ENCODE measurements at places on chromosomes 3 and 15. TPM values are rescaled to one million over a fixed set of nuclear protein-coding genes. Genes with fewer than 3 reads are reported as not detected.
A peak's percentile ranks its signal among the peaks of the same experiment; 100 is the strongest.

- no peak overlapping the region for H3K4me3 ChIP-seq
- no peak overlapping the region for H3K27ac ChIP-seq
- H3K4me1 ChIP-seq = no peaks in the 10 kb centered on the region
Observed at GRCh38 chr3:111333642-111334041, 208.4 kb upstream of the CD96 start.

Gene CCK
- total RNA-seq = 50.7 TPM

- DNase-seq = no peak
- no peaks in the 10 kb centered on the region for H3K27me3 ChIP-seq
- no peaks in the 10 kb centered on the region for H3K36me3 ChIP-seq
- H3K4me1 ChIP-seq = no peaks in the 10 kb centered on the region
- H3K4me3 ChIP-seq = no peak overlapping the region
Observed at GRCh38 chr15:47908486-47908885, 191.2 kb downstream of the SEMA6D start.

DNA sequence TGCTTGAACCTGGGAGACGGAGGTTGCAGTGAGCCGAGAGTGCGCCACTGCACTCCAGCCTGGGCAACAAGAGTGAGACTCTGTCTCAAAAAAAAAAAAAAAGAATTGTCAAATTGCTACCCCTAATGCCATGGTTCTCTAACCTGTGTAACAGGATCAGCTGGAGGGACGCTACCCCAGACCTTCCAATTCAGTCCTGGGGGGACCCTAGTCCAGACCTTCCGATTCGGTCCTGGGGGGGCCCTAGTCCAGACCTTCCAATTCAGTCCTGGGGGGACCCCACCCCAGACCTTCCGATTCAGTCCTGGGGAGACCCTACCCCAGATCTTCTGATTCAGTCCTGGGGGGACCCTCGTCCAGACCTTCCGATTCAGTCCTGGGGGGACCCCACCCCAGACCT lies 29.8 kb upstream of the MUC20 start:
- no peak for DNase-seq
- no peaks in the 10 kb centered on the region for H3K27me3 ChIP-seq
- H3K27ac ChIP-seq = no peak overlapping the region
- H3K36me3 ChIP-seq = no peaks in the 10 kb centered on the region
- no peak overlapping the region for H3K4me3 ChIP-seq
- no peaks in the 10 kb centered on the region for H3K4me1 ChIP-seq

GRCh38 chr15:62520887-62521286 lies 355.8 kb upstream of the C2CD4B start:
- no peak overlapping the region for H3K27ac ChIP-seq
- DNase-seq = no peak
- no peaks in the 10 kb centered on the region for H3K27me3 ChIP-seq
- H3K4me1 ChIP-seq = no peaks in the 10 kb centered on the region
- H3K4me3 ChIP-seq = no peak overlapping the region
- H3K36me3 ChIP-seq = no peaks in the 10 kb centered on the region

- no peaks in the 10 kb centered on the region for H3K27me3 ChIP-seq
- peak within 1 kb of the TSS; percentile 84 for H3K27ac ChIP-seq
- peaks cover 16% of the 10 kb centered on the region for H3K4me1 ChIP-seq
- peak; percentile 62 for DNase-seq
- no peaks in the 10 kb centered on the region for H3K36me3 ChIP-seq
- peak within 1 kb of the TSS; percentile 54 for H3K4me3 ChIP-seq
Observed at GRCh38 chr3:52533623-52534280, at the start of gene NT5DC2. Gene NT5DC2, minus strand, starts transcription at chr3:52533857. Its CDS starts 120 bp downstream, at chr3:52533737.

DNA sequence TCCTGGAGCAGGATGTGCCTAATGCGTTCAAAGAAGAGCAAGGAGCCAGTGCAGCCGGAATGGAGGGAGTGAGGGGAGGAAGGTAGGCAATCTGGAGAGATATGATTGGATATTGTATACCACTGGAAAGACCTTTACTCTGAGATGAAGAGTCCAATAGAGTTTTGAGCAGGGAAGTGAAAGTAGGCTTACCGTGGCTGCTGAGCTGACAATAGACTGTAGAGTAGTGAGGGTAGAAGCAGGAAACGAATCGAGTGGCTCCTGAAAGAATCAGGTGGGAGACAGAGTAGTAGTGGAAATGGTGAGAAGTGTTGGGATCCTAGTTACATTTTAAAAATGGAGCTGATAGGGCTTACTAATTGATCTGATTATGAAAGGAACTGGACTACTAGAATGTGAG lies 51.8 kb upstream of the NUDT16 start:
- no peaks in the 10 kb centered on the region for H3K27me3 ChIP-seq
- no peak overlapping the region for H3K27ac ChIP-seq
- no peaks in the 10 kb centered on the region for H3K4me1 ChIP-seq
- no peak for DNase-seq

GRCh38 chr3:16828815-16829214 lies 55.9 kb upstream of the PLCL2 start:
- H3K27me3 ChIP-seq = no peaks in the 10 kb centered on the region
- no peaks in the 10 kb centered on the region for H3K36me3 ChIP-seq
- DNase-seq = no peak
- H3K4me1 ChIP-seq = no peaks in the 10 kb centered on the region
- H3K27ac ChIP-seq = no peak overlapping the region

DNA sequence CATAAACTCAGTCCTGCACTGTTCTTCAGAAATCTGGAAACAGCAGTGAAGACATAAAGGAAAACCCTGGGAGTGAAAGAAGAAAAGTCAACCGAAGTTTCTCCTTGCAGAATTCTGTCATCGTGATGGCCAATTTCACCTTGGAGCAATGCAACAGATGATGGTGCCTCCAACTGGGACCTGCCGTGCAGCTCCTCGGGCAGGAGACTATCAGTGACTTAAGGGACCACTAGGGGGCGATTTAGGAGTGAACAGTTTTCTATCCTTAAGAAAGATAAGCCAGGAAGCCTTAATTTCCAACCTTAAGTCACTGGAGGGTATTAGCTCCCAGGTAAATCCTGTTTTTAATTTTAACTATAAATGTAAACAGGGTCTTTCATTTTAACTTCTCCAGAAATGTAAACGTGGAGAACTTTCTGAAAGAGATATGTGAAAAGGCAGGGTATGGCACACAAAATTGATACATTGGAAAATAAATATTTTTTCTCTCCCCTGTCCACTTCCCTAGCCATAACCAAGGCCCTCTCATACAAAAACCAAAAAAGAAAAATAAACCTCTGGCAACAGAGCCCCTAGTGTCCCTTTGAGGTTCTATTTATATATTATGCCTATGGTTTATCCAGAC lies 116.3 kb downstream of the PDZRN3 start:
- no peak overlapping the region for H3K4me3 ChIP-seq
- no peaks in the 10 kb centered on the region for H3K27me3 ChIP-seq
- H3K36me3 ChIP-seq = no peaks in the 10 kb centered on the region
- peak overlapping the region; percentile 78 for H3K27ac ChIP-seq
- peak; percentile 82 for DNase-seq

Gene ZSCAN2
- total RNA-seq = 23.2 TPM

DNA sequence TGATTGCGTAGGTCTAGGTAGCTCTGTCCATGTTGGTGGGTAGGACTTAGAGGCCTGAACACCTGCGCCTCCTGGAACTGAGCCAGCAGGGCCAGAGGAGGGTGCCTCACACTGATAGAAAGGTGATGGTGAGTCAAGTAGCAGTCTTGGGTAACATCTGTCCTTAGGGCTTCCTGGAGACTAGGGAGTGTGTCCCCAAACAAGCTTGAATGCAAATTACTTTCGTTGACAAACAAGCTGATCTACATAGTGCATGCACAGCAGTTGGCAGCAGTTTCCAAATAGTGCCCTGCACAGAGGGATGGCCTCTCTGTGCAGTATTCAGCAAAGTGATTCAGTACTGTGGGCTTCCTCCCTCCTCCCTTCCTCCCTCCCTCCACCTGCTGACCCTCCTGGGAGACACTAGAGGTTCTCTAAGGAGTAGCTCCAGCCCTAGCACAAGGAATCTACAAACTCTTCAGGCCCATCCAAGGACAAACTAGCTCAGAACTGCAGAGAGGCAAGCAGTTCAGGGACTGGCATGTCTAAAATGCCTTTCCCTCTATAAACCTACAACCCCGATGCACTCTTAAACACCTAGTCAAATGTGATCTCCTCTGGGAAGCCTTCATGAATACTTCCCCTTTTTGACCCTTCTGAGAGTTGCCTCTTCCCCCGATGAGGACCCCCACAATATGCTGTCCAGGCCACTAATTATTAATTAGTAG lies 61.0 kb downstream of the TLE3 start:
- DNase-seq = no peak
- H3K27ac ChIP-seq = no peak overlapping the region
- no peak overlapping the region for H3K4me3 ChIP-seq
- no peaks in the 10 kb centered on the region for H3K4me1 ChIP-seq
- no peaks in the 10 kb centered on the region for H3K36me3 ChIP-seq

- no peak for DNase-seq
- no peak overlapping the region for H3K27ac ChIP-seq
- H3K4me1 ChIP-seq = no peaks in the 10 kb centered on the region
- H3K4me3 ChIP-seq = no peak overlapping the region
Observed at GRCh38 chr3:140395134-140396075, 282.5 kb upstream of the TRIM42 start.

GRCh38 chr15:57395292-57395691 lies 19.0 kb downstream of the CGNL1 start:
- no peak for DNase-seq
- no peak overlapping the region for H3K27ac ChIP-seq
- no peaks in the 10 kb centered on the region for H3K4me1 ChIP-seq
- H3K4me3 ChIP-seq = no peak overlapping the region

Gene GNAT1
- not detected for total RNA-seq

DNA sequence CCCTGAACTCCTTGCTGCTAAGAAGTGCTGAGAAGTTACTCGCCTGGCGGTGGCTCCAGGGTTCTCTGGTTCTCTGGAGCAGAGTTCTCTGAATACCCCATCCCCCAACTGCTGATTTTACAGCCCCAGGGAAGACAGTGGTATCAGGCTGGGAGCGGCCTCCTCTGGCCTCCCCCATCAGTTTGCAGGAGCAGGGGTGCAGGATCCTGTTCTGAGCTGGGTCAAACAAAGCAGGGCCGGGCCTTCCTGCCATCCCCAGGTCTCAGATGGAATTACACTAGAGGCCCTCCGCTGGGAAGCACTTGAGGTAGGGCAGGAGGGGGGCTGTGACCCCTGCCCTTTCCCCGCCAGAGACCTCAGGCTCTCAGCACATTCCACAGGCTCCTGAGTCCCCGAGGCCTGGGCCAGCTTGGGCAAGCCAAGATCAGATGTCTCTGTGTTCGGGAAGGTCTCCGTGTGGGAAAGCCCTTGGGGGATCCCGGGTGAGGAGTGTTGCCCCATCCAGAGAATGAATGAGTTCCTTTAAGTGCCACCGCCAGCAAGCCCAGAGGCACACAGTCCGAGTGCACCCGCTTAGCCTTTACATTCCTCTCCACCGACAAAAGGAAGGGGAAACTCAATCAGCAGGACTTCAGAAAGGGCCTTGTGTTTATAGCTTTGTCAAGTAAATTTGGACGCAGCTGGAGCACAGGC lies 149.9 kb downstream of the LRRK1 start:
- H3K4me3 ChIP-seq = no peak overlapping the region
- H3K4me1 ChIP-seq = peaks cover 2% of the 10 kb centered on the region
- no peaks in the 10 kb centered on the region for H3K36me3 ChIP-seq
- DNase-seq = no peak

Gene KNL1
- total RNA-seq = 18.7 TPM

Gene KNG1
- not detected for total RNA-seq

Gene ATP2C1
- 123 TPM for total RNA-seq
